ENCODE measurements at places on chromosomes 11 and 22.

DNA sequence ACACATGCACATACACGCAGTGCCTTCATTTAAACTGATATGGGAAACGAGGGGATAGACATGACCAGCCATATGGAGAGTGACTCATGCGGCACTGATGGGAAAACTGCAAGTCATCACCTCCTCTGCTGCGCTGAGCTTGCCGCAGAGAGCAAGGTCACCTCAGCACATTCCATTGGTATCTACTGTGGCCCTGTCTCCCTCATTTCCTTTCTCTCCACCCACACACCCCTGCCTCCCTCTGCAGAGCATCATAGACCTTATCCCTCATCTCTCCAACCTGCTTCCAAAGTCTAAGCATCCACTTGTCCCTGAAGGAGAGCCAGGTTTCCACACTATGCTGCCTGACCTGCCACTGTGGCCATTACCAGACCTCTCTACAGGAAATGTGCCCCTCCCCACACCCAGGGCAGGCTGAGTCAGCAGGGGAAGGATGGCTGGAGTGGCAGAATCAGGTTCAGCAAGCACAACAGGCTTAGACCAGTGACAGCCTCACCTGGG is 116.9 kb upstream of the SNX19 start:
- no peak for DNase-seq

- no peak for DNase-seq
Measured at GRCh38 chr22:48719978-48720661, 1107.6 kb downstream of the BRD1 start.

DNA sequence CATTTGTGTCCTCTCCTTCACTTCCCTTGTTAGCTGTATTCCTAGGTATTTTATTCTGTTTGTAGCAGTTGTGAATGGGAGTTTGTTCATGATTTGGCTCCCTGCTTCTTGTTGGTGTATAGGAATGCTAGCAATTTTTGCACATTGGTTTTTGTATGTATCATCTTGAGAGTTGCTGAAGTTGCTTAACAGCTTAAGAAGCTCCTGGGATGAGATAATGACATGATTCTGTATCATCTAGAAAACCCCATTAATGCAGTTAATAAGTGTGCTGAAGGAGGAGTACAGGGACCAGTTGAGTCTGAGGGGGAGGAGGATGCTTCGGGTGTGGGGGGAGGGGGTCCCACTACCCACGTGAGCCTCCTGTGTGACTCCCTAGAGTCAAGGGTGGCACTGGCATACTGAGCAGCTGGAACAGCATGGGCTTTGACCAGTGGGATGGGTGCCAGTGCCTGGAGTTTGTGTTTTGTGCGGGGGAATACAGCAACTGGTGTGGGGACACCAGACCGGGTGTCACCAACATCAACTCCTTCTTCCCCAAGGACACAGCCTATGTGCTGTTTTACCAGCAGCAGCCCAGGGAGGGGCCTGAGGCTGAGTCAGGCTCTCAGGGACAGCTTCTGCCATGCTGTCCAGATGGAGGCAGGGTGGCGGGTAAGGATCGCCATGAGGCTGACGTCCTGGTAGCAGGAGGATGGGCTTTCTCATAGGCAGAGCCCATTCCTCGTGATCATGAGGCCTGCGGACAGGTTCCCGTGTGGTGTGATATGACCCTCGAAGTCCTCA is 24.1 kb downstream of the USP35 start:
- DNase-seq, result no peak

DNA sequence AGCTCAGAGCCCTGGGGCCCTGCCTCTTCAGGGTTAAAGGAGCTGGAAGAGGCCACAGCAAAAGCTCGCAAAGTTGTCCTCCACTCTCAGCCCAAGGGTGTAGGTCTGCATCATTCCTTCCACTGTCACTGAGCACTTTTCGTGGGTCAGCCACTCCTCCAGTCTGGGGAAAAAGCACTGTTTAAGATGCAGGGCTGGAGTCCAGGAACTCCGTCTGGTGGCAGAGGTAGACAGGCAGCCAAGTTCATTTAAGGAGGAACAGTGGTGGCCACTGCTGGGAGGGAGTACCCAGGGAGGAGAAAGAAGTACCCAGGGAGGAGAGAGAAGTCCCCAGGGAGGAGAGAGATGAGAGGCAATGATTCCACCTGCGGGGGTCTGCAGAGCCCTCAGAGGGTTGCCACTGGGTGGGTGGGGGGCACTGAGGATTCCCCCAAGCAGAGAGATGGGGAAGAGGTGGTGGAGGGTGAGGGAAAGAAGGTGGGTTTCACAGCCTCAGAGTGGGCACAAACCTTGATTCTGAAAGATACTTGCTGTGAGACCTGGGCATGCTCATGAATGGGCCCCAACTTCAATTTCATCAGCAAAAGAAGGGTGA is 70.0 kb upstream of the B3GAT1 start:
- no peak for DNase-seq

GRCh38 chr11:66546966-66547661 is 411 bp downstream of the ACTN3 start:
- DNase-seq, result no peak

GRCh38 chr11:61917334-61918109 is at the start of gene RAB3IL1:
Gene RAB3IL1, minus strand, starts transcription at chr11:61917566. Its CDS starts 199 bp downstream, at chr11:61917367.
- DNase-seq, result no peak

DNA sequence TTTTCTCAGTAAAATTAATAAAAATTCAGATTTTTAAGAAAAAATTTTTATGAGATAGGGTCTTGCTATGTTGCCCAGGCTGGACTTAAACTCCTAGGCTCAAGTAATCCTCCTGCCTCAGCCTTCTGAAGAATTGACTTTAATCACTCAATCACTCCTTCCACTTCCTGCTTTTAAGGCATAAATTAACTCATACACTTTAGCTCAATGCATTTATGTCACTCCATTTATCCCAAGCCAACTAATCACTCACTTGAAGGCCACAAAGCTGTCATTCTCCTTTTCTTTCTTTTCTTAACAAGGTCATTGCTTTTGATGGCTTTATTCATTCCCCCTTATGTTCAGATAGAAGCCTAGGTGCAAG is 877 bp downstream of the ALG9 start:
- no peak for DNase-seq

GRCh38 chr11:78804991-78805390 is 230.3 kb upstream of the NARS2 start:
- DNase-seq, result no peak

DNA sequence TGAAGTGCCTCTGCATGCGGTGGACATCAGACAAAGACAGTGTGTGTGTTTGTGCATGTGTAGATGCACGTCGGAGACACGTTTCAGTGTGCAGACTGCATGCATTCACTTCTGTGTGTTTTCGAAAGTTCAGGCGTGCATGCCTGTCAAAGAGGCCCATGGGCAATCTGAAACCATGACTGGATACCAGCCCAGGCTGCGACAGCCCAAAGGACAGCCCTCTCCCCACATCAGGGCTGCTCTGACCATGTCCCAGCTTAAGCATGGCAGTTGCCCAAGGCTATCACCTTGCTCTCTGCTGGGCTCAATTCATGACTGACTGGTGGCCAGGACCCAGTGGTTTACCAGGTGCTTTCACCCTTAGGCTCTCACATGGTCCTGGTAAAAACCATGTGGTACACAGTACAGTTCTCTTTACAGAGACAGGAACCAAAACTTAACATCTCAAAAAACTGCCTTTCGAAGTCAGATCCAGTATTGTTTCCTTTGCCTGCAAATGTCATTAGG is 423.7 kb upstream of the CADM1 start:
- DNase-seq, result no peak

GRCh38 chr11:31844351-31844750 is 33.2 kb upstream of the PAX6 start:
- DNase-seq, result no peak

GRCh38 chr11:114239753-114240161 is 56.4 kb upstream of the NNMT start:
- DNase-seq, result no peak

DNA sequence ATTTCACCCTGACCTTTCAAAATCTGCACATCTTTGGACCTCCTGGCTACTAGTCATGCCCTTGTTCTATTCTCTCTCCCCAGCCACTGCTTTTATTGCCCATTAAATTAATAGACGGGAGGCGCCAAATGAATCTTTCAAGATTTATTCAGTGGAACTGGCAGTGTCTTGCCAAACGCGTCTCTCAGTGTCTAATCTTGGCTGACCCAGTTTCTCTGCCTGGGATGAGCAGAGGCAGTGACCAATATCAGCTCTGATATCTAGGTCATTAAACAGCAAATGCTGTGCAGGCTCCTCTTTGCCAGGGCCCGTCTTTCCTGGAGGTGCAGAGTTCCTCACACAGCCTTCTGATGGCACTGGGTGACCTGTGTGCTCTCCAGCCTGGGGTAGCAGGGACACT is 74.0 kb downstream of the TRAF6 start:
- DNase-seq, result no peak

- DNase-seq, result no peak
Measured at GRCh38 chr11:57303280-57303989, 21.3 kb downstream of the TNKS1BP1 start.

DNA sequence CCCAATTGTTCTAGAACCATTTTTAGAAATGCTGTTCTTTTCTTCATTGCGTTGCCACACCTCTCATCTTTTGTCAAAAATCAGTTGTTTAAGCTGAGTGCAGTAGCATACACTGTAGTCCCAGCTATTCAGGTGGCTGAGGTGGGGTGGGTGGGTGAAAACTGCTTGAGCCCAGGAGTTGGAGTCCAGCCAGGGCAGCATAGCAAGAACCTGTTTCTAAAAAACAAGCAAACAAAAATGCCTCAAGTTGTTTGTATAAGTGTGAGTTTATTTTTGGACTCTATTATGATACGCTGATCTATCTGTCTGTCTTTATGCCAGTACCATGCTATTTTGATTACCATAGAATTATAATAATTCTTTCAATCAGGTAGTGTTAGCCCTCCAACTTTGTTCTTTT is 62.5 kb upstream of the RRM1 start:
- DNase-seq, result no peak

DNA sequence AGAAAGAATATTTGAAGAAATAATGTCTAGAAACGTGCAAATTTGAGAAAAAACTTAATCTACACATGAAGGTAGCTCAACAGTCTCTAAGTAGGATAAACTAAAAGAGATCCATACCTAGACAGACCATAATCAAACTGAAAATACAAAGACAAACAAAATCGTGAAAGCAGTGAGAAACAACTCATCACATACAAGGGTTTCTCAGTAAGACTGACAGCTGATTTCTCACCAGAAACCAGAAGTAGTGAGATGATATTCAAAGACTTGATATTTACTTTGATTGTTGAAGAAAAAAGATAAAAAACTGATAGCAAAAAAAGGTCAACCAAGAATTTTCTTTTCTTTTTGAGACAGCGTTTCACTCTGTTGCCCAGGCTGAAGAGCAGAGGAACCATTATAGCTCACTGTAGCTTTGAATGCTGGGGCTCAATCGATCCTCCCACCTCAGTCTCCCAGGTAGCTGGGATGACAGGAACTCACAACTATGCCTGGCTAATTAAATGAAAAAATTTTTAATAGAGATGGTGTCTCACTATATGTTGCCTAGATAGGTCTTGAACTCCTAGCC is 17.4 kb downstream of the NPAT start:
- DNase-seq, result no peak

DNA sequence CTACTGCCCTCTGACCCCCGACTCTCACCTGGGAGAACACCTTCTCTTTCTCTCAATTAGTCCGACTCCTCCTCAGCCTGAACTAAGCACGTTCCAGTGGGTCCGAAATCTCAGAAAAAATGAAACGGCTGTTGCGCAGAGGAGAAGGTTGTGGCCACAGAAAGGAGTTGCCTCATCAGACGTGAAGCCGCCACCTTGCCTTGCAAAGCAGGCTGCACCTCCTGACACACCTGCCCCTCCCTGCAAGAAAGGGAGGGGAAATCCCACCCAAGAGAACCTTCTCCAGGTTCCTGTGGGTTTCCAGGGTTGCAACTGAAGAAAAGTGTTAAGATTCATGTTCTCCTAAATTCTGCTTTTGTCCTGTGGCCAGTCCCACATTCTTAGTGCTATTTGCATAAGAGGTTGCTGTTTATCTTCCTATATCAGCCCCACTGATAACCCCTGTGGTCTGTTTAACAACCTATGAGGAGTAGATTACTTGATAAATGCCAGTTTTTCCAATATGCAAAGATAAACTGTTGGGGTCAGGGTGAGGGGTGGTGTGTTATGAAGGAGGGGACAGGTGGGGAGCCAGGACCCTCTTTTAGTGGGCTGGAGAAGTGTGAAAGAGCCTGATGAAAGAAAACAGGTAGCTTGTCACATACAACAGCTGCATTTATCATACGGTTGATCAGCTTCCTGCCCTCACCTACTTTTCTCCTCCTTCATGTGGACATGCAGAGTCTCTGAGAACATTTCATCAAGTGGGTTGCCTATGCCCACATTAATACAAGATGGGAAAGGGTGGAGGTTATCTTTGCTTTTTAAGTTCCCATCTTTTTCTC is 18.2 kb downstream of the ZBTB16 start:
- no peak for DNase-seq

- DNase-seq, result no peak
Measured at GRCh38 chr22:41324821-41325528, 23.6 kb downstream of the ZC3H7B start.

- DNase-seq, result no peak
Measured at GRCh38 chr11:128048121-128048520, 539.2 kb downstream of the ETS1 start.

DNA sequence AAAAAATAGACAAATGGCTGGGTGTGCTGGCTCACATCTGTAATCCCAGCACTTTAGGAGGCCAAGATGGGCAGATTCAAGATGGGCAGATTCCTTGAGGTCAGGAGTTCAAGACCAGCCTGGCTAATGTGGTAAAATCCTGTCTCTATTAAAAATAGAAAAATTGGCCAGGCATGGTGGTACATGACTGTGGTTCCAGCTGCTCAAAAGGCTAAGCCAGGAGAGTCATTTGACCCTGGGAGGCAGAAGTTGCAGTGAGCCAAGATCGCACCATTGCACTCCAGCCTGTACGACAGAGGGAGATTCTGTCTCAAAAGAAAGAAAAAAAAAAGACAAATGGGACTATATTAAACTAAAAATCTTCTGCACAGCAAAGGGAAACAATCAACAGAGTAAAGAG is 55.4 kb downstream of the USP35 start:
- no peak for DNase-seq

DNA sequence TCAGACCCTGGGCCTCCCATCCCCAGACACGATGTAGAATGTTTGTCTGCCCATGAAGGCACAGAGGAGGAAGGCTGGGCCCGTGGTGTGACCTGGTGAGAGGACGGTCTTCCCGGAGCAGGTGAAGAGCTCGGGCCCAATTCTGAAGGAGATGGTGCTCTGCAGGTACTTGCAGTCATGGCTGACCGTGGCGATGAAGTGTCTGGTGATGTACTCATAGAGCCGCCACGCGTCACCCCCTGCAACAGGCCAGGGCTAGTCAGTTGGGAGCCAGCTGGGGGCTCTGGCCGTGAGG is 10.0 kb upstream of the PPM1F start:
- DNase-seq, result no peak

DNA sequence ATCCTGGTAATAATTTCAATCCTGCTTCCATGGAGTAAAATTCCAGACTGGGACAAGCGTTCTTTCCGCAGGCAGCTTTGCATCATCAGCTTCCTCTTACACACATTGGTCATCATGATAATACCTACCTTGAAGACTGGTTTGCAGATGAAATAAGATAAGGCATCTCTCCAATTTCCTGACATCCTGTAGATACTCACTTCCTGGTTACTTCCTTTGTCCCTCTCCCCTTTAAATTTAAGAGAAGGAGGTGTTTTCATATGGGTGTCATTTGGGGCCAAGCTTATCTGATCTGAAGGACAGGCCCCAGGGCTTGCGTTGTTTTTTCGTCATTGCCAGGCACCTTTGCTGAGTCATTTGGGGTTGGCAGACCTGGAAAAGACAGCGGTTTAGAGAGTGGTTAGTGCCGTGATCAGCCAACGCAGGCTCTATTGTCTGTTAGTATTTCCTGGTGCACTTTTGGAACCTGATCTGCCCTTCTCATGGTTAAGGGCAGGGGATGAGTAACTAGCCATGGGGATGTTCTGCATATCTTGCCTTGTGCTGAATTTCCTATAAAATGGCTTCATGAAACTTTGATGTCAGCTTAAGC is 24.1 kb downstream of the GRAMD1B start:
- peak; percentile 86 for DNase-seq

Measured in stimulated activated CD8-positive, alpha-beta memory T cell treated with anti-CD3 and anti-CD28 coated beads, Interleukin-7, amount 100 ng/mL, for 48 hours (primary cell).